Gastroesophageal sphincter (tissue), 4 donors: ENCODE measurements at places on chromosomes 5 and 9.

DNA sequence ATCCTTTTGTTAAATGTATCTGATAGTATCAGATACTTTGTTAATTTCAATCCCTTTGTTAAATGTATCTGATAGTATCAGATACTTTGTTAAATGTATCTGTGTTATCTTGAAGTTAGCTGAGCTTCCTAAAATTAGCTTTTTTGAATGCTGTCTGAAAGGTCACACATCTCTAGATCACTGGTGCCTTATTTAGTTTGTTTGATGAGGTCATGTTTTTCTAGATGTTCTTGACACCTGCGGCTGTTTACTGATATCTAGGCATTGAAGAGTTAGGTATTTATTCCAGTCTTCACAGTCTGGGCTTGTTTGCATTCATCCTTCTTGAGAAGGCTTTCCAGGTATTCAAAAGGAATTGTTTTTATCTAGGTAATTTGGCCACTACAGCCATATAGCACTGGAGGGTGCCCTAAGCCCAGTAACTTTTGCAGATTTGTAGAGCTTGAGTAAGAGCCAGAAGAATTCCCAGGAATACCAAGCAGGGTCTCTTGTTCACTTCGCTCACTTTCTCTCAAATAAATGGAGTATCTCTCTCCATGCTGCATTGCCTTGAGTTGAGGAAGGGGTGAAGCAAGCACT, 435.4 kb upstream of the GRAMD2B start:
- H3K4me3 ChIP-seq = no peak overlapping the region
- no peaks in the 10 kb centered on the region for H3K36me3 ChIP-seq
- ATAC-seq = no peak

- H3K36me3 ChIP-seq = peaks cover 69% of the 10 kb centered on the region
- H3K27me3 ChIP-seq = no peaks in the 10 kb centered on the region
- no peak overlapping the region for H3K4me3 ChIP-seq
Observed at GRCh38 chr5:10400831-10401230, 40.8 kb upstream of the ROPN1L start.

- peak; percentile 97 for ATAC-seq
- peaks cover 9% of the 10 kb centered on the region for H3K4me1 ChIP-seq
- no peaks in the 10 kb centered on the region for H3K36me3 ChIP-seq
- peak overlapping the region; percentile 5 for H3K4me3 ChIP-seq
Observed at GRCh38 chr5:171667341-171668096, 118.1 kb upstream of the SMIM23 start.

GRCh38 chr5:135398160-135398854, 724 bp downstream of the MACROH2A1 start:
- H3K27ac ChIP-seq = peak overlapping the region; percentile 16
- peak overlapping the region; percentile 72 for H3K4me3 ChIP-seq
- H3K36me3 ChIP-seq = no peaks in the 10 kb centered on the region
- H3K27me3 ChIP-seq = no peaks in the 10 kb centered on the region
- H3K4me1 ChIP-seq = peaks cover 19% of the 10 kb centered on the region

DNA sequence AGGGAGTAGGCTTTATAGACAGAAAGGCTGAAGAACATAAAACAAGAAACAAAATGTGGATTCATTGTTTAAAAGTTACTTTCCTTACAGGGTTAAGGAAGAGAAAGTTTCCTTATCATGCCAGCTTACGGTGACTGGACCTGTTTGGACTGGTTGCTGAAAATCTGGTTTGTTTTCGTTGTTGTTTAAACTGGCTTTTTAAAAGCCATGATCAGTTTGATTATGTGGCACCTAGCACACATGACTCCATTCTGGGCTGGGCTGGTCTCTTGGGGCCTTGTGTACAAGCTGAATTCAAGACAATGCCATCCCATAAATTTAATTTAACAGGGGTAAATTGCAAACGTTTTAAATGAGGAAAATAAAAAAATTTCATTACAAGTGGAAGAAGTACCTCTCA, 18.4 kb upstream of the ZNF474 start:
- no peak overlapping the region for H3K27ac ChIP-seq
- no peaks in the 10 kb centered on the region for H3K4me1 ChIP-seq
- no peaks in the 10 kb centered on the region for H3K36me3 ChIP-seq
- H3K4me3 ChIP-seq = no peak overlapping the region

DNA sequence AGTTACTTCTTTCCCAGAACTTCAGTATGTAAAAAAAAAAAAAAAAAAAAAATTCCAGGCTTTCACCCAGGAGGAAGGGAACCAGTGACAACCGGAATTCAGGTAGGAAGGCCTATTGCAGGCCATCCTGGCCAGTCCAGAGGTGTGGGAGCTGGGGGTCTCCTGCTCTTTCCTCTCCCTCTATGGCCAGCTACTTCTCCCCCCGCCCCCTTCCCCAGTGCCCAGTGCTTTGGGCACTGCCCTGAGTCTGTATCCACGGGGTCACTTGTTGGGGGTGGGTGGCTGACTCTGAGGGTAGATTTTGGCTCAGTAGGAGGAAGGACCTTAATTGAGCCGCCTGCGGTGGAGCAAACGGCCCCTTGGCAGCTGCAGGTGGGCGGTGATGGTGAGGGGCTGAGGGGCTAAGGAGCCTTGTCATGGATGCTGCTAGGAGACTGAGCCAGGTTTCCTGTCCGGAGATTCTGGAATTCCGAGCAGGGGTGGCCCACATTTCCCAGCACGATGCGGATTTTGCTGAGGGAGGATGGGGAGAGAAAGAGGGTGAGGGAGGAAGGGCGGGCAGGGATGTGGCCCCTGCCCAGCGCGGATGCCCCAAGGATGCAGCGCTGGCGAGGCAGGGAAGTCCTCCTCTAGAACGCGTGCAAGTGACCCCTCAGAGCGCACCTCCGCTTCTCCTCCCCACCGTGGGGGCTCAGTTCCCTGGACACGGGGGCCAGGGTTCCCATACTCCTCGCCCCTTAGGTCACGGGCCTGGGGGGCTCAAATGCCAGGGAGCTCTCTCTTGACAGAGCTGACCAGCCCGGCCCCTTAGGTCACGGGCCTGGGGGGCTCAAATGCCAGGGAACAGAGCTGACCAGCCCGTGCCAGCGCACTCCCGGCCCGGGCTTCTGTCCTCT, 1.2 kb upstream of the PHF2 start:
- peaks cover 34% of the 10 kb centered on the region for H3K4me1 ChIP-seq
- H3K4me3 ChIP-seq = peak overlapping the region; percentile 91
- H3K27ac ChIP-seq = peak overlapping the region; percentile 96
- ATAC-seq = no peak

- peaks cover 10% of the 10 kb centered on the region for H3K4me1 ChIP-seq
- H3K4me3 ChIP-seq = no peak overlapping the region
- H3K36me3 ChIP-seq = peaks cover 6% of the 10 kb centered on the region
- no peak for ATAC-seq
- H3K27ac ChIP-seq = no peak overlapping the region
Observed at GRCh38 chr5:67052034-67052433, 144.6 kb downstream of the CD180 start.

- no peak overlapping the region for H3K27ac ChIP-seq
- no peak overlapping the region for H3K4me3 ChIP-seq
- no peak for ATAC-seq
- peaks cover 7% of the 10 kb centered on the region for H3K4me1 ChIP-seq
- H3K36me3 ChIP-seq = no peaks in the 10 kb centered on the region
Observed at GRCh38 chr5:151700820-151701219, 14.1 kb upstream of the SPARC start.

DNA sequence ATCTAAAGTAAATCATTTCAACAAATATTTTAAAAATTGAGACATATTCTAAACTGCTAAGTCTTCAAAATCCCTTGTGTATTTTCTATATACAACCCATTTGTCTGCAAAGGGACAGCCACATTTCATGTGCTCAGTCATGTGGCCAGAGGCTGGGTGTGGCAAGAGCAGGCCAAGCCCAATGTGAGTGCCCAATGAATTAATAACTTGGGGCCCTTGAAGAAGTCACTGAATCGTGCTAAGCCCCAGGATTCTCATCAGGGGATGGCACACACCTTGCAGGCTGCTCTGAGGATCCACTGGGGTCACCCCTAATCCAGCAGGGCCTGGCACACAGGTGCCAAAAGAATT, 78.2 kb upstream of the SMIM23 start:
- ATAC-seq = no peak
- H3K4me1 ChIP-seq = no peaks in the 10 kb centered on the region
- peaks cover 16% of the 10 kb centered on the region for H3K27me3 ChIP-seq
- no peaks in the 10 kb centered on the region for H3K36me3 ChIP-seq

DNA sequence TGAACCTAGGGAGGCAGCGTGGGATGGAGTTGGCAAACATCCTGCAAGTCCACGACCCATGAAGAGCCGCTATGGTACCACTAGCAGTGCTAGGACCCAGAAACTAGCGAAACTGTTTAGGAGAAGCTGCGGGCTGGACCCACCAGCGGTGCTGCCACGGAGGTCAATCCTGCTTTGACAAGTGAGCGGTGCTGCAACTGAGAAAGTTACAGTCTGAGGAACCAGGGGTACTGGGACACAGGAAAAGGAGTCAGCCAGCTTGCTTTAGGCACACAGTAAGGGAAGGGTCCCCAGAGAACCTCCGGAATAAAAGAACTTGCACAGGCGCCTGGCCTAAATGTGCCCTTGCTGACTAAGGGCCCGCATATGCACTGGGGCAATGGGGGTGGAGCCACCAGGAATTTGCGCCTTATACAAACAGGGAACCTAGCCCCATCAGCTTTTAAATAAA, 23.6 kb upstream of the ANXA2R start:
- no peak for ATAC-seq
- no peaks in the 10 kb centered on the region for H3K27me3 ChIP-seq
- H3K4me3 ChIP-seq = no peak overlapping the region
- no peaks in the 10 kb centered on the region for H3K4me1 ChIP-seq
- peak overlapping the region; percentile 99 for H3K27ac ChIP-seq
- H3K36me3 ChIP-seq = no peaks in the 10 kb centered on the region

- peaks cover 51% of the 10 kb centered on the region for H3K4me1 ChIP-seq
- ATAC-seq = no peak
- peaks cover 100% of the 10 kb centered on the region for H3K27me3 ChIP-seq
- no peaks in the 10 kb centered on the region for H3K36me3 ChIP-seq
- H3K4me3 ChIP-seq = no peak overlapping the region
Observed at GRCh38 chr5:3600106-3601060, 4.8 kb downstream of the IRX1 start.

DNA sequence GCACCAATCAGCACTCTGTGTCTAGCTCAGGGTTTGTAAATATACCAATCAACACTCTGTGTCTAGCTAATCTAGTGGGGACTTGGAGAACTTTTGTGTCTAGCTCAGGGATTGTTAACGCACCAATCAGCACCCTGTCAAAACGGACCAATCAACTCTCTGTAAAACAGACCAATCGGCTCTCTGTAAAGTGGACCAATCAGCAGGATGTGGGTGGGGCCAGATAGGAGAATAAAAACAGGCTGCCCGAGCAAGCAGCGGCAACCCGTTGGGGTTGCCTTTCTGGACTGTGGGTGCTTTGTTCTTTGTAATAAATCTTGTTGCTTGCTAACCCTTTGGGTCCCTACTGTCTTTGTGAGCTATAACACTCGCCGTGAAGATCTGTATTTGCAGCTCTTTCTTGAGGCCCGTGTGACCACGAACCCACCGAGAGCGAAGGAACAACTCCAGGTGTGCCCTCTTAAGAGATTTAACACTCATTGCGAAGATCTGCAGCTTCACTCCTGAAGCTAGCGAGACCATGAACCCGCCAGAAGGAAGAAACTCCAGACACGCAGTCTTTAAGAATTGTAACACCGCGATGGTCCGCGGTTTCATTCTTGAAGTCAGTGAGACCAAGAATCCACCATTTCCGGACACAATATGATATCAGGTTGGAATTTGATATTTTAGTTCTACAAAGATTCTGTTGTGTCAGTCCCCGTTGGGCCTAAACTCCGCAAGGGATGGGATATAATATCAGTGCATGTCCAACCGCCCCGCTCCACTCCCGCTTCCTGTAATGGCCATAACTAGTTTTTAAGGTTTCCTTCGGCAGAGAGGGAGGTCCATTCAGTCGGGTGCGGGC, 740 bp upstream of the TRMT10B start:
- peaks cover 21% of the 10 kb centered on the region for H3K4me1 ChIP-seq
- H3K27ac ChIP-seq = peak overlapping the region; percentile 84
- ATAC-seq = no peak

DNA sequence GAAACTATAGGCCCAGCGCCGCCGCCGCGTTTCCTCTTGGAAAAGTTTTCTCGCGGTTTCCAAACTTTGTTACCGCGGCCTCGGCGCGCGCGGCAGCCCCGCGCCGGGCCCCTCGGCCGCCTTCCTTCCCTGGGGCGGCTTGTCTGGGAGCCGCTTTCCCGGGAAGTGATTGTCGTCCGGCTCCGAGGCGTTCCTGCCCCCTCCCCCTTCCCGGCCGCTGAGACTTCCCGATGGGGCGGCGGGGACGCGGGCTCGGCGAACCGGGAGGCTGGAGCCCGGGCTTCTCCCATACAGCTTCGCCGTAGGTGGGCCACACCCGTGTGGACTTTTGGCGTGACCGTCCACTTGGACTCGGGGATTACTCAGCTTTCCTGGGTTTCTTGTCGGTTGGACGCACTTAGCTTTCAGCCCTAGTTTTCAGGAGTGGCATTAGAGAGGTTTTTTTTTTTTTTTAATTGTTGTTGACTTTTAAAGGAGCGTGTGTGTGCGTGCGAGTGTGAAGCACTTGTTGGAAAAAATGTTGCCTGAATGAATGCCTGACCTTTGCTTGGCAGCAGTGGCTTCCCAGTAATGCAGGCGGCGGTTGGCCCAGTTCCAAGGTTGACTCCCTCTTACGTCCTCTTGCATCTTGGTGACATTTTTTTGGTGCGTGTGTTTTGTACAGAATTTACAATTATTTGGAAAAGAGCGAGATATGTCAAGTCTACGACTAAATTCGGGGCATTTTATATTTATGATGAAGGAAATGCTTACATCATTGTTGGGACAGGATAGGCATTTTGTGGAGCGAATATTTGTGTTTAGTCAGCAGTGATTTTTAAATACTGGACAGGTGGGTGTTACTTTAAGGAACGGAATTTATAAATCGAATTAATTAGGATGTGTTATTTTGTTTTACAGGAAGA, 821 bp downstream of the CTNNA1 start:
- no peaks in the 10 kb centered on the region for H3K27me3 ChIP-seq
- H3K27ac ChIP-seq = peak overlapping the region; percentile 99
- peak; percentile 70 for ATAC-seq
- H3K4me3 ChIP-seq = peak overlapping the region; percentile 99
- peaks cover 46% of the 10 kb centered on the region for H3K4me1 ChIP-seq
- no peaks in the 10 kb centered on the region for H3K36me3 ChIP-seq

DNA sequence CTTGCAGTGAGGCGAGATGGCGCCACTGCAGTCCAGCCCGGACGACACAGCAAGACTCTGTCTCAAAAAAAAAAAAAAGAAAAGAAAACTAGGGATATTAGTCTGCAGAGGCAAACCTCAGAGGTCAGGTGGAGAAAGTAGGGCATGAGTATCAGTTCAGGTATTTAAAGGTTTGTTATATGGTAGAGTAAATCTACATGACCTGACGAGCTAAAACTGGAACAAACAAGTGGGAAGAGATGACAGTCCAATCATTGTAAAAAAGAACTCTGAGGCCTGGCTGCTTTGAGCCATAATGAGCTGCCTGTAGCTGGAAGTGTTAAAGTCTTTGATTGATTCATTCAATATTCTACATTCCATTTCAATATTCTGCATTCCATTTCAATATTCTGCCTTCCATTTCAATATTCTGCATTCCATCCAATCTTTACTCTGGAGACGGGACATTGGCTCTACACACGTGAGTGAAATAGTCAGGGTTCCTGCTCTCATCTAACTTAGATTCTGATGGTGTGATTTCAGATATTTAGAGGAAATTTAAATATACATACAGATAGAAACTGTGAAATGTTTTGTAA, 28.9 kb upstream of the GRAMD2B start:
- H3K4me1 ChIP-seq = no peaks in the 10 kb centered on the region
- H3K36me3 ChIP-seq = no peaks in the 10 kb centered on the region
- H3K4me3 ChIP-seq = no peak overlapping the region
- no peak for ATAC-seq
- H3K27me3 ChIP-seq = no peaks in the 10 kb centered on the region
- H3K27ac ChIP-seq = peak overlapping the region; percentile 4

GRCh38 chr5:26390608-26391007, 647.8 kb downstream of the CDH9 start:
- no peak overlapping the region for H3K4me3 ChIP-seq
- H3K27ac ChIP-seq = no peak overlapping the region
- no peaks in the 10 kb centered on the region for H3K36me3 ChIP-seq
